ENCODE measurements at places on chromosomes 5 and 9.
A peak's percentile ranks its signal among the peaks of the same experiment; 100 is the strongest.

DNA sequence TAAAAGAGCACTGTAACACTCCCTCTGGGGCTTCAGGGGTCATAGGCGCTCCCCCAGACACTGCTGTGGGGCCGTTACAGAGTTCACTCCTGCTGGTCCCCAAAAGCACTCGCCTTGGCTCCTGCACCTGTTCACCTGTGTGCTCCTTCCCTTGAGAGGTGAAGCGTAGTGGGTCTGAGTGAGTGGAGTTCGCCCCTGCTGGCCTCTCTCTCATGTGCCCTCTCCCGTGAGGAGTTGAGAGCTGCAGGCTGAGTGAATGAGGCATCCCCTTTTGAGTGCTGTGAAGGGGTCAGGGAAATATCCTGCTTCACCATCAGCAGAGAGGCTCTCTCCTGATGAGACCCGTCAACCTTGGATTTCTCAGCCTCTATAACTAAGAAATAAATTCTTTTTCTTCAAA, 134.6 kb upstream of the TUT7 start:
- no peak for DNase-seq

DNA sequence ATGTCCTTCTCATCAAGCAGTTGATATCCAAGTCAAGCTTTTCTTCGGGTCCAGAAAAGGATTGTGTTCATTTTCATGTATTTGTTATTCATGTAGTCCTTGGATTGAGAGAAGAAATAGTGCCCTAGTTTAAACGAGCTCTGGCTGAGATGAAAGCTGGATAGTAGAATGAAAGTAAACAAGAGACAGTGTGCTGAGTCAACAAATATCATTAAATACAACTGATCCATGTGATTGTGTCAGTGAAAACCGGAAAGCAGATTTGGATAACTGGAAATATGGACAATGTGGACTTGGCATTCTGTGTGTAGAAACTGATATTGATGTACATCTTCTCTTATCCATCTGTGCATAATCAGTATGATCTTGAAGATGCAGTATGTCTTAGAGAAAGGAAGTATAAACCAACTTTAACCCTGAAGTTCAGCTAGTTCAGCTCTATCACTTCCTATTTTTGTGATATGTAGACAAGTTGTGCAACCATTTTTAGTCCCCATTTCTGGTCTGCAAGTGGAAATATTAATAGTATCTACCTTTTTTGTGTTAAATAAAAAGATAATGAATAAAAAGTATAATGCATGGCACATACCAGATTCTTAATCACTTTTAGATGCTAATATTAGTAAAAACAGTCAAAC, 4.4 kb downstream of the MUSK start:
- no peak for DNase-seq

- no peak for DNase-seq
Measured at GRCh38 chr9:121709798-121710197, 58.4 kb downstream of the DAB2IP start.

DNA sequence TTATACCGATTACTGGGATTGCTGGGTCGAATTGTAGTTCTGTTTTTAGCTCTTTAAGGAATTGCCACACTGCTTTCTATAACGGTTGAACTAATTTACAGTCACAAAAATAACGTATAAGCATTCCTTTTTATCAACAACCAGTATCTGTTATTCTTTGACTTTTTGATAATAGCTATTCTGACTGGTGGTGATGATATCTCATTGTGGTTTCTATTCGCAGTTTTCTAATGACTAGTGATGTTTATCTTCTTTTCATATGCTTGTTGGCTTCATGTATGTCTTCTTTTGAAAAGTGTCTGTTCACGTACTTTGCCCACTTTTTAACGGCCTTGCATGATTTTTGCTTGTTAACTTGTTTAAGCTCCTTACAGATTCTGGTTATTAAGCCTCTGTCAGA, 74.4 kb downstream of the FAM174A start:
- no peak for DNase-seq

DNA sequence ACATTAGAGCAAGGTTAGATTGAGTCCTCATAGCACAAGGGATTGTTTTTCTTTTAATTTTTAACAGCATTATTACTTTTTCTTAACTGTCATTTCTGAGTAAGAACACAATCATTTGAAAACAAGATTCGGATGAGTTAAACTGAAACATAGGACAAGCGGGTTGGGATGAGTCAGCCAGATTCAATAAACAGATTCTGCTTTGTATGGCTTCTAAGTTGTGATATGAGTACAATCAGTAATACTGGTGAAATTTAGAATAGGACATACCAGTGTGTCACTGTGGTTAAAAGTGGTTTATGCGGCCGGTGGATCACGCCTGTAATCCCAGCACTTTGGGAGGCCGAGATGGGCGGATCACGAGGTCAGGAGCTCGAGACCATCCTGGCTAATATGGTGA, 364.3 kb upstream of the CDH10 start:
- no peak for DNase-seq

GRCh38 chr5:159712672-159713071, 203.6 kb upstream of the ADRA1B start:
- no peak for DNase-seq

DNA sequence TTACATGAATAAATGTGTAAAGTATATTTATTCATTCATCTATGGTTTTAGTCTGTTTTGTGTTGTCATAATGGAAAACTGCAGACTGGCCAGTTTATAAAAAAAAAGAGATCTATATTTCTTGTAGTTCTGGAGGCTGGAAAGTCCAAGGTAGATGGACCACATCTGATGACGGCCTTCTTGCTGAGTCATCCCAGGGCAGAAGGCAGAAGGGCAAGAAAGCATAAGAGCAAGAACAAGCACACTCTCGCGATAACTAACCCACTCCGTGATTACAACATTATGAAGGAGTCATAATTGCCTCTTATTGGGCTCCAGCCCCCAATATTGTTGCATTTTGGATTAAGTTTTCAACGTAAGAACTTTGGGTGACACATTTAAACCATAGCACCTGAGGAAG, 180.4 kb upstream of the DAB2 start:
- DNase-seq = no peak

DNA sequence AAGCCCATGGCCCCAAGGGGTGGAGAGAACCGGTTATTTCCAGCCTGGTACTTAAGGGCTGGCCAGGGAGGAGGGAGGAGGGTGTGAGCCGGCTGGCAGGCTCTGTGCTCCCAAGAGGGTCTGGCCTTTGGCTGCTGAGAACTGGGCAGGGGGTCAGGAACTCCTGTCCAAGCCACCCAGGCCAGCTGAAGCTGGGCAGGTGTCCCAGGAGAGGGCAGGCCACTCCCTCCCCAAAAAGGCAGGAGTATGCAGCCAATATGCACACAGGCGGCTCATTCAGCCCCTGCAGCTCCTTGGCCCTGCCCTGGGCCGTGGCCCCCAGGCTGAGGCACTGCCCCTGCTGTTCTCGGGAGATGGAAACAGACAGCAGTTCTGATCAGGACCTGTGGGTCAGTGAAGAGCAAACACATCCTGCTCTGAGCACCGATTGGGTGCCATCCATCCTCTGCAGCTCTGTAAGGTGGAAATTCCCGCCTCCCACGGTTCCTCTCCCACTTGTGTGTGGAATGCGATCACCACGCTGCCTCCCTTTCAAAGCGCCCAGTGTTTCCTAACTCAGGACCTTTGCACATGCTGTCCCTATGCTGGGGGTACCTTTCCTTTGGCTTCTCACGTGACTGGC, 17.1 kb upstream of the KIF12 start:
- no peak for DNase-seq

DNA sequence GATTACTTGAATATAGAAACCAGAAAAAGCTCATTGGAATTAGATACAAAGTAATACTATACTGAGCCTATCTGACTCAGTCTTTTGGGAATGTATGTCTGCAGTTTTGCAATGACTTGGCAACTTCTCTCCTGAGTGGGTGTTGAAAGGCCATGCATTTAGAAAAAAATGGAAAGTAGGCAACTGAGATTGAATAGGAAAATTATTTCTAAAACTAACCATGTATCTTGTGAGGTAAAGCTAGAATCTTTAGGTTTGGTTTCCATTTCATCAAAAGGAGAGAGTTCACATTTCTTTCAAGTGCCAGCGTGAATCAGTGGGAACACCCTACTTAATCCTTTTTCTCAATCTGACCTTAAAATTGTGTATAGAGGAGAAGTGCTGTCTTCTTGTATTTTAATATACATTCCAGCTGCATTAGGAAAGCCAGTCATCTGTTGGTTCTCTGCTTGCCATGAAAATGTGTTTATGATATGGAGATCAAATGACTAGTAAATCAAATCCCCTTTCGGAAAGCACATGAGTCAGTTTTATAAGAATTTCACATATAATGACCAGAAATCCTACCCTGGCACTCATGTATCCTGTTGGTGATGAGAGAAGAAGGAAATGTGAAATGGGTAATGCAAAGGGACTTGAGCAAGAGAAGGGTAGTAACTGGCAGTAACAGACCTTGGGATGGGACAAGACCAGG, 30.4 kb downstream of the NFX1 start:
- peak; percentile 86 for DNase-seq

- no peak for DNase-seq
Measured at GRCh38 chr5:43314724-43315123, 1.5 kb upstream of the HMGCS1 start.

GRCh38 chr9:85041466-85042137, 372.1 kb downstream of the NTRK2 start:
- no peak for DNase-seq

DNA sequence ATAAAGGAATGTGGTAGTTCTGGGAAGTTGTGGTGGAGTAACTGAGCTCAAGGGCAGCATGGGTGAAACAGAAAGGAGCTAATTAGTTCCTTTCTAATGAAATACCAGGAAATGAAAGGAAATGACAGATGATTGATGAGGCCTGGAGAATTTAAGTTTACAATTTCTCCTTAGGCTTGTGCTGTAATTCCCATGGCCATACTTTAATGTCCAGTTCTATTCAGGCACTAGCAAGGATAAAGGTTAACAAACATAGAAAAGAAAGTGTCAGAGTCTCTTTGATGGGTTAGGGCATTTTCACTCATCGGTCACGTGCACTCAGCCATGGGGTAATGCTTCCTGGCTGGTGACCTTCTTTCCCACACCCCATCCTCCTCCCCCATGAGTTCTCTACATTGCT, 70.3 kb downstream of the CTSL start:
- DNase-seq = no peak

DNA sequence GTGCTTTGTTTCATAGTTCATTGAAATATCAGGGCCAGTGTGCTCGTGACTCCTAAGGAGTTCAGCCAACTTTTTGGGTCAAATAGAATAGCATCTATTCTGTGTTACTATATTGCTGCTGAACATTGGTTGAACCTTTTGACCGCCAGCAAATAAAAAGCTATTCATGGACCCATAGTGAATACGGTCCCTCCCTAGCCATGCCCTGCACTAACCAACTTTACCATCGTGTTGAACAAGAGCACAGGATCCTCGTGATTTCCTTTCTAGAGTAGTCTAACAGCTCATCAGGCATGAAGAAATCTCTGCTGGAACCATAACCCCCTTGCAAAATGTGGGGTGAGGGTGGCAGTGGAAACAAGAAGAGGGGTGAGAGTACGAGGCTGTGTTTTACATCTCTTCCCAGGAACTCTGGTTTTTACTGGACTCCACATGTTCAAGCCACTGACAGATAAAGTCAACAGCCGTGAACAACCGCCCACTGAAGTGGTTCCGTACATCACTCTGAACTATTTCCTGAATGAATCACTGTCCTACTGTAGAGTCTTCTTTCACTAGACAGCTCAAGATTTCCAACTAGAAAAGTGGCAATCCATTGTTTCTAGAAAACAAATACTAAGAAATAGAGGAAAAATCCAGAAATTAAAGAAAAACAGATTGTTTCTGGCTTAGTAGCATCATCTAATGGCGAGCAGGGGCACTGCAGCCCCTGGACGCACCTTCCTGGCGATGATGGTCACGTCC, 70.1 kb upstream of the SPATA31E1 start:
- peak; percentile 34 for DNase-seq

GRCh38 chr5:103057208-103058130, 62.5 kb downstream of the GIN1 start:
- no peak for DNase-seq

- no peak for DNase-seq
Measured at GRCh38 chr9:115165233-115165632, 47.3 kb upstream of the TNC start.

DNA sequence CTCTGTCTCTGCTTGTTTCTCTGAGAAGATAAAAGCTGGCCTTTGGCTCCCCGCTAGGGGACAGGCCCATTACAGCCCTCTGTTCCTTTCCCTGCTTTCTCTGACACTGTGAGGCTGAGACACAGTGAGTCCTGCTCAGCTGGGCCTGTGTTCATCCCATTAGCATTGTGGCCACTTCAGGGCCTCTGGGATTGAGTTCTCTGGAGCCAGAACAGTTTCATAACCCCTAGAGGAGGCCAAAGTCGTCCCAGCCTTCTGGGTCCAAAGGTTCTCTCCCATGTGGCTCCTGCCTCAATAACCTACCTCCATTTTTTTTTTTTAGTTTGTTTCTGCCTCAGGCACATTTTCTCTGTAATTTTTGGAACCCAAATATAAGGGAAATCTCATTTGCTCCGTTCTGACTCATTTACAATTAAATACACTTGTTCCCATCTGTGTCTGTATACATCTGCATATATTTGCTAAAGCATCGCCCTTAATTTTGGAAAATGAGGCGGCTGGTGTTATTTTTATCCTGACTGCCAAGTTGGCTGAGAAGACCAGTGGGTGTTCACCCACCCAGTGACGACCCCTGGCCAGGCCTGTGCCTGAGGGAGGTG, 27.3 kb upstream of the CTNNA1 start:
- DNase-seq = no peak

GRCh38 chr9:92632641-92633040, 37.3 kb downstream of the IPPK start:
- DNase-seq = no peak

DNA sequence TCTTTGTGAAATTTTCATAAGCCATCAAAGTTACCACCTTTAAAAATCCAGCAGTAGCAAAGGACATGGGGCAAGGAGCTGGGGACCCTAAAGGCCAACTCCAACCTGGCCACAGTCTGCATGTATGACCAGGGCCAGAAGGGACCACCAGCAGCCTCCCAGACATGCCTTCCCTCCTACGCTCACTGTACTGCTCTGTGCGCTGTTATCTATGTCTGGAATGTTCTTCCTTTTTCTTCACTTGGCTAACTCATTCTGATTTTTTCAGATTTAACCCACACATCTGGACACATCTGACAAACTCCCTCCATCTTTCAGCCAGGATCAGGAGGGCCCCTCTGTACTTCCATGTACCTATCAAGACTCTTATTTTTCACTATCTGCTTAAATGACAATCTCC, 47.6 kb upstream of the TRAF1 start:
- no peak for DNase-seq

DNA sequence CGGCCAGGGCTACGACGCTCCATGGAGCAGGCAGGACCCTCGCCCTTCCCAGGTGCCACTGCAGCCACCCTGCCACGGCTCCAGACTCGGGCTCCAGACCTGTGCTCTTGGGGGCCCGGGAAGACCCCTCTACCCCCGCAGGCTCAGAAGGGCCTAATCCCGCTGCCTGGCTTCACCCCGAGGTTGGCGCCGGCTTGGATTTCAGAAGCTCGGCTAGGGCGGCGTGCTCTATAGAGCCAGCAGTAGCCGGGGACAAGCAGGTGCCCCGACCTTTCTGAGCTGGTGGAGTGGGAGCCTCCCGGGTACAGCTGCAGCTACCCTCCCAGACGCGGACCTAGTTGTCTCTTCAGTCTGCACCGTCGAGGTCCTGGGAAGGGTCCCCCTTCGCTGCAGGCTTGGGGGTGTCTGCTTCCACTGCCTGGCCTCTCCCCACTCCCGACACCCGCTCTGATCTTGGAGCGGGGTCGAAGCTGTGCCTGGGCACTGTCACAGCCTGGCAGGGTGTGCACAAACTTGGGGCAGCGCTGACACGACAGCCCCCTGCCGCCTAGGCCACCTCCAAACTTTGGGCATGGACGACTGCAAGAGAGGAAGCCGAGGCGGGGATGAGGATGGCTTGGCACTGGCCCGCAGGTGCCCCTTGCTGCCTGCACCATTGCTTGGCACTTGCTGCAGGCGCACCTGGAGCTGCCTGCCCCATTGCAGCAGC, 1366.1 kb upstream of the CDH9 start:
- no peak for DNase-seq
